ENCODE measurements at places on chromosomes 3 and 15. TPM values are rescaled to one million over a fixed set of nuclear protein-coding genes. Genes with fewer than 3 reads are reported as not detected.

Gene SEMA5B
- total RNA-seq = 2.1 TPM

Gene ZNF620
- 1.0 TPM for total RNA-seq

Gene STAC
- 0.43 TPM for total RNA-seq

Gene PIGBOS1
- 6.6 TPM for total RNA-seq

Gene ITIH1
- total RNA-seq = not detected

Gene FAM240A
- total RNA-seq = not detected

Gene TMEM40
- total RNA-seq = 5.6 TPM

Gene GOLGA6L9
- 1.0 TPM for total RNA-seq

Gene POLR2M
- total RNA-seq = 47.1 TPM

Gene IL16
- 2.7 TPM for total RNA-seq

Gene PLA2G4E
- not detected for total RNA-seq

Gene CA12
- 0.27 TPM for total RNA-seq

Gene SETD5
- 49.7 TPM for total RNA-seq

Gene GABRB3
- total RNA-seq = 1.6 TPM

DNA sequence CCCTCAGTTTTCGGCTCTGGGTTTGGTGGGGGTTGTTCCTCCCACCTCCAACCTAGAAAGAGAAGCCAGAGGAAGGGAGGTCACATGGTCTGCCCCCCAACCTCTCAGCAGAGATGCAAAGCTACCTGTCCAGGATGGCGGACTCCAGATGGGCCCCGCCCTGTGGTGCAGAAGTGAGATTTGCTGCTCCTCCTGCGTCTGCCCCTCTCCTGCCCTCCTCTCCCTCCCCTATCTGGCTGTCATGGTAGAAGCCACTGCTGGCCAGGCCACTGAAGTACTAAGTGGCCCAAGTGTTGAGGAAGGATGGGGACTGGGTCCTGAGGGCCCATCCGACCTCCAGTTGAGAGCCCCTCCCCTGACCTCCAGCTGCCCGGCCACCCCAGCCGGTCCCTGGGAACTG lies 2.1 kb upstream of the SEMA3B start:
- DNase-seq = no peak

DNA sequence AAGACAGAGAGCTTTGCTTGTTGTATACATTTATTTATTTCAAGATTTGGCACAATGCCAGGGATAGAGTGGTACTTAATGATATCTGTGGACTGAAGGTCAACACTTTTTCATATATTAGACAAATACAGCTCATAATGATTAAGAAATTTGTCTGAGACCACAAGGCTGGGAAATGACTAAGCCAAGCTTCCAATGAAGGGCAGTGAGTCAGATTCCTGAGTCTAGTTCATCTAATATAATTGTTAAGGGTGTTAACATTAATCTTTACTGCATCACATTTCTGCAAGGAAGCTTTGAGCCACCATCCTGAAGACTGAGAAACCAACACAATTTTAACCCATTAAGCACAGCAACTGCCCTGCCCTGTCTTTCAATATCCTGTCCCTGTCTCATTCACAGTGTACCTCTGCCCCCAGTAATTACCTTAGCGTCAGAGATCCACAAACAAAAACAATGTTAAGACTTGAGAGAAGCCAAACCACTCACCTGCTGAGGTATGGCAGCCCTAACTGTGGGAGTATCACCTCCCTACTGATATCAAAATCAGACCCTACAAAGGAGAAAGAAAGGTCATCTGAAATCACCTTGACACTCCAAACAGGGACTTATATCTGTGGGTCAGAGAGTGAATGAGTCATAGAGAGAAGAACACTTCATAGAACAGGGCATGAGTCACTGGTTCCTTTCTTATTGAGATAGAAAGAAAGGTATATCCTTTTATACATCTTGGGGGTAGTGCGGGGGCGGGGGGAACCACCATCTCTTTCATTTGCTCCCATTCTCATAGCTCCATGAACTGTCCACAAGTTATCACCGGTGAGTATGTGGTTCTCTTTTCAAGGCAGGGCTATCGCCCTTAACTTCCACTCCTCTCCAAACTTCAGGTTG lies 74.7 kb downstream of the MAGI1 start:
- no peak for DNase-seq

GRCh38 chr3:48092270-48092669 lies 76.1 kb upstream of the MAP4 start:
- DNase-seq = no peak

GRCh38 chr15:59691194-59691805 lies 2.2 kb upstream of the BNIP2 start:
- no peak for DNase-seq

GRCh38 chr3:29281344-29282241 lies 722 bp downstream of the RBMS3 start:
- no peak for DNase-seq

DNA sequence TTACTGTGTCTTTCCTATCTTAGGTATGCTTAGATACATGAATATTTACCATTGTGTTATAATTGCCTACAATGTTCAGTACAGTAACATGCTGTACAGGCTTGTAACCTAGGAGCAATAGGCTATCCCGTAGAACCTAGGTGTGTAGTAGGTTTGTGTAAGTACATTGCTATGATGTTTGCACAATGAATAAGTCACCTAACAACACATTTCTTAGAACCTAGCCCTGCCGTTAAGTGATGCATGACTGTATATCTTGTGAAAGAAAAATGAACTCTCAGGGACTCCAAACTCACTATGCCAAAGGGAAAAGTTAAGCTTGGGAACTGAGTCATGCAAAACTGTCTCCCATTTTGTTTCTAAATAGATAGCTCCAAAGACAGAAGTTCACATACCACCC lies 91.5 kb upstream of the ACP3 start:
- no peak for DNase-seq

- no peak for DNase-seq
Observed at GRCh38 chr15:41553731-41554130, 5.3 kb upstream of the TYRO3 start.

- DNase-seq = no peak
Observed at GRCh38 chr3:192130534-192131132, 596.7 kb downstream of the FGF12 start.

DNA sequence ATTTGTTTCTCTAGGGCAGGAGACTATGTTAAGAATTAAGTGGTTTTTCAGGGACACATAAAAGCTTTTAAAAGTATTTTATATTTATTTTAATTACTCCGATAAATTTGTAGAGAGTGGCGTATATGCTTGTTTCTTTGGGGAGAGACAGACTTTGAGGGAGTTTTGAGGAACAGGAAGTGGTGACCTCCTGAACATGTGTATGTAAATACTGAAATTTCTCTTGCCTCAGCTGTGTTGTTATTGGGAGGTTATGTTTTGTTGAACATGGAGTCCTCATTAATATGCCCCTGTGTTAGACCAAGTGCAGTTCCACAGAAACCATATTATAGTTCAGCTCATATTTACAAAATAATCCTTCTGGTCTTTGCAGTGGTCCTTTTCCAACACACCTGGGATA lies 41.8 kb upstream of the UTS2B start:
- no peak for DNase-seq

DNA sequence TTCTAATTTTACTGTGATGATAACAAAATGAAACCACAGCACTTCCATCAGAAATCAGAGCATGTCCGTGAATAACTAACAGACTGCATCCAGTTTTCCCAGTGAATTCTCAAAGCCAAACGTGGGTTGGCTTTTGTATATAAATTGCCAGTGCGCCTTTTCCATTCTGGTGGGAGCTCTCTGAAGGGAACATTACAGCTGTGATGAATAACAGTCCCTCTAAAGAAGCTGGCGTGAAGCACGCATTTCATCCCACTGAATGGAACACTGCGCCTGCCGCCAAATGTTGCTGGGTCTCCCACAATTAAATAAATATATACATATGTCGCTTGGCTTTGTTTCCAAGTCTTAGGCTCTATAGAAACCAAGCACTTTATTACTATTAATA lies 113.0 kb upstream of the PFN2 start:
- no peak for DNase-seq

DNA sequence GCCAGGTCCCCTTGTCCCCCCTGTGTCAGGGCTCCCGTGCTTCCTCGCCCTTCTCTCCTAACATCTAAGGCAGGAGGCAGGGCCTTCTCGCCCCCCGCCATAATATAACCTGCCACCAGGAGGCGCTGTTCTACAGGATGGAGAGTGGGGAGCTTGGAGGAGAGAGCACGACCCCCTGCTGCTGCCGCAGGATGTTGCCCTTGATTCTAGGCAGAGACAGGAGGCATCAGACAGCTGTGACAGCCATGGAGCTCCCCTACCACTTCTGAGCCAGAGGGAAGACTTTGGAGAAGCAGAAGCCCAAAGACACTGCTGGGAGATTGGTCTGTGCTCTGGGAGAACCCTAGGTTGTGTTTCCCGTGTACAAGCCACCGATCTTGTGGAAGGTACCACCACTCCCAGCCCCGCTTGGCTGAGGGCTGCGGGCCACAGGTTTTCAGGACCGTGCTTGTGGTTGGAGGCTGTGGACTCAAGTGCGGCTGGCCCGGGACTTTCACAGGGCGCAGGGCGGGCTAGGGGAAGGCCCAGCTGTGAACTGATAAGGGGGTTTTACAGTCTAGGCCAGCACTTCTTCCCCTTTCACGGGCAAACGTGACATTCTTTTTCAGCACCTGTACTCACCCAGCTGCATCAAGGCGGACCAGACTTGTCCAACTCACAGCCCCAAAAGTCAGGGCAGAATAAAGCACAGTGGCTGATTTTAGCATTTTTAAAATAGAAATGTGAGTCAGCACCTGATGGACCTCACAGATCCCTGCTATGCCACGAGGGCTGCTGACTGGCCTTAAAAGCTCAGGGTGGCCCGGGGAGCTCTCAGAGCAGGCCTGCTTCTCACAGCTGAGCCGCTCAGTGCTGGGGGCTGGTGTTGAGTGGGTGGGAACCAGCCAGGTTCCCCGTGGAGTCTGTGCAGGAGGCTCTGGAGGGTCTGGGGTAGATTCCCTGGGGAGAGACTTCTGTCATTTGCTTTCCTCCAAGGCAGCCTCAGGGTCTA lies 2.6 kb upstream of the TIGIT start:
- DNase-seq = peak; percentile 70

GRCh38 chr3:122679085-122679881 lies 1.4 kb upstream of the PARP14 start:
- peak; percentile 83 for DNase-seq

GRCh38 chr3:82610236-82610635 lies 848.8 kb upstream of the GBE1 start:
- DNase-seq = no peak

GRCh38 chr3:194271460-194272035 lies 79.6 kb downstream of the CPN2 start:
- DNase-seq = no peak

DNA sequence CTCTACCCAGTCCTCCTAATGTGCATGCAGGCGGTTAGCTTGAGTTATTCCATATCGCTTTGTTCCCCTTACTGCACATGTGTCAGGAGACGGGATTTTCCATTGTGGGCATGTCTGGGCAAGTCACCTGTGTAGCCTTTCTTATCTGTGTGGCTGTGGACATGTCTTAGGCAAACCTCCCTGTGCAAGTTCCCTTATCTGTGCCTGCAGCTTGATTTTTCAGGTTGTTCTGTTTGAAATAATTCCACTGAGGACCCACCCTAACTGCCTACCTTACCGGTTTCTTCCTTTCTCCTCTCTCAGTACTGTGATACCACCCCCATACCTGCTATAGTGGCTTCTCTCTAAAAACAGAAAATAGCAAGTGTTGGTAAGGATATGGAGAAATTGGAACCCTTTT lies 113.6 kb downstream of the NEO1 start:
- DNase-seq = no peak

DNA sequence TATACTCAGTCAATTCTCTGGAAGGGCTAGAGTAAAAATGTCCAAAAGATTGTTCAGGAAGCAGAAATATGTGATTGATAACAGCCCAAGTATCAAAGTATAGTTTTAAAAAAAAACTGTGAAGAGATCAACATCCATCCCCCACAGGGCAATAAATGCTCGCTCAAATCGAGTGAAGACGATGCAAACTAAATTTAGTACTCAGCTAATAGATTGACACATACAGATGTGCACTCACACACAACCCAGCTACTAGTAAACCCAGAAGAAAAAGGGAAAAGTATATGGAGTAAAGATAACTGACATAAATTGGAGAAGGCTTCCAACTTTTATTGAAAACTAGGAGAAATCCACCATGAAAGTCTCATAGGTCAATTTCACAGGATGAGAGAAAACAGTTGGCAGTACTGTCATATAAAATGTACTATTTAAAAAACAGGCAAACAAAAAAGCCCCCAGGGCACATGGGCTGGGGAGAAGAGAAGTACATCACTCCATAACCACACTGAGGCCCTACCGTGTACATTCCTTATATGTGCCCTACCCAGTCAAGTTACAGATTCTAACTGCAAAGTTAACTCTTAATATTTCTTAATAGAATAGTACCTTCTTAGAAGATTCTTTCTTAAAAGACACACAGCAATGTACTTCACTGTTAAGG lies 125.7 kb downstream of the TBL1XR1 start:
- no peak for DNase-seq

GRCh38 chr15:47586653-47587224 lies 130.6 kb upstream of the SEMA6D start:
- peak; percentile 70 for DNase-seq

DNA sequence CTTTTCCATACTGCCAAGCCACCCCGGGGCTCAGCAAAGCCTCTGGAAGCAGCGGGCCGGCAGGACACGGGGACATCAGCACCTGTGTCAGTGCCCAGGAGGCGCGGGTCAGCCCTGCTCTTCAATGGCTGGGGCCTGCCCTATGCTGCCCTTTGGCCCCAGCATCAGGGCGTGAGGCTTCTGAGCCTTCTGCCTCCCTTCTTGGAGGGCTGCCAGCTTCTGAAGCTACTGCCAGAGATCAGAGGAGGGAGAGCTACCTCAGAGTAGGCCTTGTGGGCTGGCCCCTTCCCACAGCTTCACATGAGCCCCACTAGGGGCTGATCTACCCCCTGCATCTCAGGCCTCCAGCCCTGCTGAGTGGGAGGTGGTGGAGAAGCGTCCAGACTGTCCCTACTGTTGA lies 13.0 kb upstream of the TMEM115 start:
- no peak for DNase-seq

- DNase-seq = no peak
Observed at GRCh38 chr3:177122183-177122856, 75.0 kb downstream of the TBL1XR1 start.

- no peak for DNase-seq
Observed at GRCh38 chr3:46706771-46707582, 5.8 kb downstream of the TMIE start.

- no peak for DNase-seq
Observed at GRCh38 chr15:34011481-34011880, 27.5 kb downstream of the AVEN start.

DNA sequence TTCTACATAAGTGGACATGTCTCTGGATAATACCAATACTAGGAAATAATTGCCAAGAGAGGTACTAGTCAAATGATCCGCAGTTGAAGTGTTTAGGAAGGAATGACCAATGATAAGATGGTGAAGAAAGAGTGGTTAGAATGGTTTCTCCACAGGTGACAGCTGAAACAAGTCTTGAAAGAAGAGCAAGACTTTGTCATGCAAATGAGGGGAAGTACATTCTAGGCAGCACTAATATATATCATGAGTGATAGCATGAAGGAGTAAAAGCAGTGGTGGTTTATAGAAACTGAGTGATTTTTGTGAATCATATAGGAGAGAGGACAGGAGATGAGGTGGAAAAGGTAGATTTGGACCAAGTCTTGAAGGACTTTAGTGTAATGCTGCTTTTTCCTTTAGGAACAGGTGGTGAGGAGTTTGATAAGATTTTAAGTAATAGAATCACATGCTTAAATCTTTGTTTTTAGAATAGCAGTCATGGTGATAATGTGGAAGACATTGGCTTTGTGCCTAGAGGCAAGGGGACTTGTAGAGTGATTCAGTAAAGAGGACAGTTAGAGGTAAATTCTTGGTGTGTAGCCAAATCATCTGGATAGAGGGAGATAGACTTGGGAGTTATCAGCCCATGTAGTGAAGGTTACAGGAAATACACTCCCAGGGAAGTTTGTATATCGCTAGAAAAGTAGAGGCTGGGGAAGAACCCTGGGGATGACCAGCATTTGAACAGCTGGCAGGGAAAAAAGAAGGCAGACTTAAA lies 31.9 kb downstream of the SLMAP start:
- DNase-seq = no peak
